ENCODE measurements at places on chromosomes 2 and 18. TPM values are rescaled to one million over a fixed set of nuclear protein-coding genes. Genes with fewer than 3 reads are reported as not detected.

DNA sequence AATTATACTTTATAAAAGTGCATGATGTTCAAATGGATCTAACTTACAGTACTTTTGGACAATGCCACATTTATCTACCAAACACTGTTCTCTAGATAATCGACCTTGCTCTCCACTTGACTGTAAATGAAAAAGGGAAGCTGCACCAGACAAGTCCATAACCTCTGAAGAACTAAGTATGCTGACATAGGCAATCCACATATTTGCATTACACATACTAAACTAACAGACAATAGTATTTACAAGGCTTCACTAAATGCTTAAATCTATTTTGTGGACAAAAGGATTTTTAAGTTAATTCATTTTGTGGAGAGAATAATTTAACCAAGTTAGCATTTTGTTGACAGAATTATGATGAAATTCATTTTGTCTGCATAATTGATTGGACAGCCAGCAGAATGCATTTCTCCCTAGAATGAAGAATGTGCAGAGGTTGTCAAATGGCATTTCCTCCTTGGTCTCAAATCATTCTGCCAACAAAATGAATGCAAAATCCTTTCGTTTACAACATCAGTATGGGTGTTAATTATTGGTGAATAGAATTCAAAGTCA is 520.9 kb downstream of the CPS1 start:
- DNase-seq: no peak

Gene MAP3K19
- total RNA-seq: not detected

- DNase-seq: no peak
Measured at GRCh38 chr2:40367652-40368051, 84.2 kb downstream of the SLC8A1 start.

GRCh38 chr2:148557844-148558436 is 86.6 kb upstream of the EPC2 start:
- no peak for DNase-seq

Gene FLACC1
- total RNA-seq: 2.4 TPM

Gene DSG1
- total RNA-seq: not detected

Gene FRZB
- 5.4 TPM for total RNA-seq

DNA sequence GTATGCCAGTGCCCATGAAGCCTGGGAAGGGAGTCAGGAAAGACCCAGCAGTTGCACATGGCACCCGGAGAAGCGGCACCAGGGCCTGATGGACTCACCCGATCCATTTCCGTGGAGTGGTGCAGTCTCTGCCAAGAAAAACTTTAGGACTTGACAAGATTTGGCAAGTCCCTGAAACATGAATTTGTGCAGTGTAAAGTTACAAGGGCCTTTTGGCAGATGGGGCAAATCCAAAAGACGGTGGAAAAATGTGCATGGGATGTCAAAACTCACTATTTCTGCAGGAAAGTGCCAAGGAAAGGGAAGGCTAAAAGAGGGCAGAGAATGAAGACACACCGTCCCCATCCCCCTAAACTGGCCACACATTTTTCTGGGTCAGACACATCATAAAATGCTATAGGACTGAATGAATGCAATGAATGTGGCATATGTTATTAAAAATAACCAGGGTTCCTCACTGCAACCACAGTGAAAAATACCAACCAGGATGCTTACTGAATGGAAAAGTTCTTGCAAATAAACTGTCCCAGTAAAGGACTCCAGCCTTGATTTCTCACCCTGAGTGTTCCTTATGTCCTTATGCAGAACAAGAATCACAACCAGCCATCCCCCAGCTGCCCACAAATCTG is 173.5 kb upstream of the SIX2 start:
- no peak for DNase-seq

Gene APCDD1
- 38.5 TPM for total RNA-seq

DNA sequence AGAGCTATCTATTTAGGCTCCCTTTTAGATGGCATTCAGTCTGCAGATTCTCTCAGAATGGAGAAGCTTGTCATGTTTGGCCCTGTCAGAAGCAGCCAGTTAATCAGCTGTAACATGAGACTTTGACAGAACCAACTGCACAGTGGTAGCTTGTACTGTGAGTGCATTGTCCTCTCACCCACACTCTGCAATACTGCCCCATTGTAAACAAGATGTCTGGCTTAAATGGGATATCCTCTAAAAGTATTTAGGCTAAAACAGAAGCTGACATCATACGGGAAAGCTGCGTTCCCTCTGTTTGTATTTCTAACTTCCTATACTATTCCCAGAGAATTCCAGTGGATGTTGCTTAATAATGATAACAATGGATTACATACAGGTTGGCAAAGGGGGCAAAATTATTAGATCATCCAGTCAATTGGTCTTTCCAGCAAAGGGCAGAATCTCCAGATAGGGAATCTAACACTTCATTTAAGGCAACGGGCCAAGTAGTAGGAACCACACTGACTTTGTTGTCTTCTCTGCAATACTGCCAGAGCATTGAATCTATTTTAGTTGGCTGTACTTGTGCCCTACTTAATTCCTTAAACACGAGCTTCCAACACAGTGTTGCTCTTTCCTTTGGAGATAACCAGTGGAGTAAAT is 15.4 kb upstream of the STAT4 start:
- DNase-seq: no peak

Gene UGT1A8
- not detected for total RNA-seq

GRCh38 chr18:79452190-79452990 is 56.7 kb downstream of the NFATC1 start:
- no peak for DNase-seq

Gene UGT1A10
- total RNA-seq: not detected

DNA sequence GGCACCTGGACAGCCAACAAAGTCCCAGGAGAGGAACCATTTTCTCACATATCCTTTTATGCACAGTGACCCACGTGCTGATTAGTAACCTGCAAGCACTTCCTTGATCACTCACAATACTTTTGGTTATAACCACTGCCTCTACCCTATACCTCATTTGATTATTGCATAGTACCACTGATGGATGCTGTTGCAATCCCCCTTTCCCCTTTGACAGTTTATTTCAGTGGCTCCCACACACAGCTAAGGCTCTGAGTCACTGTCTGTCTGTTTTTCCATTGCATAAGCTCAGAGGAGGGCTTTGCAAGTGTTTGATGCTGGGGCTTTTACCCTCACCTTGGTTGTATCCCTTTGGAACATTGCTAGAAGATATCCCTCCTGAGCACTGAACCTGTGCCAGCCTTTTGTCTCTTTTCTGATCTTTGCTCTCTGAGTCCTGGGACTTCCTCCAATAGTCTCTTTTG is 101.7 kb upstream of the RBBP8 start:
- DNase-seq: no peak

Gene PLB1
- total RNA-seq: 3.2 TPM

DNA sequence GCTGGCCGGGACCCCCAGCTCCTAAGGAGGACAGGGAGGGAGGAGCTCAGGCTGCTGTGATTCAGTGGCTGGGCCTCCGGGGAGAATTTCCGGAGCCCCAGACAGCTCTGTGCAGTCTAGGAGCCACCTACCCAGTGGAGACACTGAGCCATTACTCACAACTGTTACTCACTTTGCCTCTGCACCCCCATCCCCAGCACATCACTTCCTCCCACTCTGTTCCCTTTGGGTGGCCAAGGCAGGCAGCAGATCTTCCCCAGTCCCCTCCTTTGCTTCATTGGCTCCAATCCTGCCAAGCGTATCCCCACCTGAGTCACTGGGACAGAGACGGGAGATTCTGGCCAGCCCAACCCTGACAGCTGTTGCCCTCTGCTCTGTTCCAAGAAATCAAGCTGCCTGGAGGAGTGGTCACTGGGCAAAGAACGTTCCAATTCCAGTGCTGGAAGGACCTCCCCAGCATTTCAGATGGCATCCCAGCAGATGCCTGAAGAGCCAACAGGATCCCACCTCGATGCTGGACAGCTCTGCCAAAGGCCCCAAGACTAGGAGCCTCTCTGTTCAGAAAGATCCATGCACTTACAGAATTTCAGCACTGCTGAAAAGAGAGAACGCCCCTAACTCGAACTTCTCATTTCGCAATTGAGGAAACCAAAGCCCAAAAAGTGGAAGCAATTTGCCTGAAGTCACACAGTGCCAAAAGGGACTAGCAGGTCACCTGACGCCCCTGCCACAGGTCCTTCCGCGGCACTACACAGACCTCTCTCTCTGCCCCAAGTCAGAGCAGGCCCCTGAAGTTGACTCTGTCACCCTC is 68.3 kb downstream of the TNS1 start:
- DNase-seq: peak; percentile 92

Gene CEP192
- total RNA-seq: 22.7 TPM

DNA sequence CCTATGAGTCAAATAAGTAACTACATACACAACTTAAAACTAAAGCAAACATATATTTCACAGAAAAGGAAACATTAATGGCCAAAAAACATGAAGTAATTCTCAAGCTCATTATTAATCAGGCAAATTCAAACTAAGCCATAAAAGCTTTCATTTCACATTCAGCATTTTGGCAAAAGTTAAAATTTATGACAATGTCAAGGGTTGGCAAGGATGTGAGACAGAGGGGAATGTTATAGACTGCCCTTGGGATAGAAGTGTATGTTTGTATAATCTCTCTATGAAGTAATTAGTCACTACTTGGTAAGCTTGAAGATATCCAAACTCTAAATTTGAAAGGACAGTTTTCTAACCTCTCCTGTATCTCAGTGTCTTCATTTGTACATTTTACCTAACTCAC is 539.4 kb downstream of the RIT2 start:
- DNase-seq: no peak

DNA sequence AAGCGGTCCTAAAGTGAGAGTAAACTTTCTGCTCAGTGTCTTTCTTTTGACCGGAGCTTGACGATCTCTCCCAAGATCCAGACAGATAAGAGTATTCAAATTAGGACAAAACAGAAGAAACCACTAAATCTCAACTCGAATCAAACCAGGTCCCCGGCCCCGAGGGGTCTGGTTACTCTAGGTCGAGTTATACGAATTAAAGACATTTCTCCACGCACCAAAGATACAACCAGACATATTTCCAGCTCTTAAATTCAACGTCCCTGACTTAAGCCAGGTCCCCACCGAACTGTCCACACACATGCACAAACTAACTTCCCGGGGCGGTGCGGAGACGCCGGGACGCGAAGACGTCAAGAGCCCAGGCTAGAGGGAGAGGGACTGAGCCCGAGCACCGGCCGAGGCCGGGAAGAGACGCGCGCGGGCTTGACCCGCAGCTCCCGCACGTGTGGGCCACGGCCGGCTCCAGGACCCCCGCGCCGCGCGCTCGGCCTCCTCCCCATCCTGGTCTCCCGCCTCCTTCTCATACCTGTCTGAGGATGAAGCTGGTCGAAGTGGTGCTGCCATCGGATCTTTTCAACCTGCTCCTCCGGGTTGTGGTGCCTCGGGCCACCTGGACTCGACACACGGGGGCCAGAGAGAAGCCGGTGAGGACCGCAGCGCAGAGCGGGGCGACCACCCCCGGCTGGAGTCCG is 896 bp downstream of the CACNB4 start:
- no peak for DNase-seq

Data from posterior vena cava (tissue), 2 donors.